ENCODE measurements at places on chromosomes 11 and 22.

GRCh38 chr11:57288771-57289579 lies 35.8 kb downstream of the TNKS1BP1 start:
- DNase-seq: no peak

DNA sequence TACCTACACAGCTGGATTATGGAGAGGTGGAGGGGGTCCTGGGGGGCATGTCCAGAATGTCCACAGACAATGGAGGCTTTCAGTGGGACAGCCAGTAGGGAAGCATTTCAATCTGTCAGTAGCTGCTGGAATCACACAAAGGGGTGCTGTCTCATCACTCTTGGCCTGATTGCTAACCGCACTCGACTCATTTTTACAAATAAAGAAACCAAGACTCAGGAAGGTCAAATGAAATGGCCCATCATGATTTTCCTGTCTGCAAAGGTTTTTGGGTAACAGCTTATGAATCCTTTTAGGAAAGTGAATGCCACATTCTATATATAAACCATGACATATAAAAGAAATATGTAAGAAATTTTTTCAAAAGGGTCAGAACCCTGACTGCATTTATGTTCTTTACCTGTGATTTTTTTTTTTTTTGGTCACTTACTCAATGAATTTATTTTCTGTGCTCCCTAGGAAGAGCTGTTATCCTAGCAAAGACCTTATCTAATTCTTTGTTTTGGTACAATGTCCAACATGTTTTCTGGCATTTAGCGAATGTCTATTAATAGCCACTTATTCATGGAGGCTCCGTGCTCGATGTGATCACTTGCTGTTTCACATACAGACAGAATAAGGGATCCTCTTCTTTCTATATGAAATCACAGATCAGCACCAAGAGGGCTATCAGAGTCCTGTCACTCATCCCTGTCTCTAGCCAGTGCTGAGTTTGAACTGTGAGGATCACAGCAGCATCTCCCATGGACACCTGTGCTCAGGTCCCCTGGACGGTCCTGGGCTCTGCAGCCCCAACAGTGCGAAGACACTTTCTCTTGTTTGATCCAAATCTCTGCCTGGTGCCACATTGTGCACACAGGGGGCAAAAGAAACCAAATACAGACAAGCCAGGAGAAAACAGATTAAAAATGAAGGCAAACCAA lies 979.7 kb downstream of the NTM start:
- DNase-seq: no peak

DNA sequence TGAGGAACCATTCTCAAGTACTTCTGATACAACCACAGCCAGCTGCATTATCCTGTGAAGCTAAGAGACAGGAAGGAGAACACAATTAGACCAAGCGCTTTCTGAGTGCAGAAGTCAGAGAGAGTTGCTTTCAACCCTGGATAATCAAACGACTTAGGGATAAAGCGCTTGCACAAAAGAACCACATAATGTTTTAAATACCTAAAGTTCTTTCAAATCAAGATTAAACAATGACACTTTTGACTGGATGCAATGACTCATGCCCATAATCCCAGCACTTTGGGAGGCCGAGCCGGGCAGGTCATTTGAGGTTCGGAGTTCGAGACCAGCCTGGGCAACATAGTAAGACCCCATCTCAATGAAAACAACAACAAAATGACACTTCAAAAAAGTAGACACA lies 145.1 kb downstream of the SWAP70 start:
- peak; percentile 45 for DNase-seq

- DNase-seq: no peak
Observed at GRCh38 chr11:839280-839623, 3.1 kb downstream of the POLR2L start.

DNA sequence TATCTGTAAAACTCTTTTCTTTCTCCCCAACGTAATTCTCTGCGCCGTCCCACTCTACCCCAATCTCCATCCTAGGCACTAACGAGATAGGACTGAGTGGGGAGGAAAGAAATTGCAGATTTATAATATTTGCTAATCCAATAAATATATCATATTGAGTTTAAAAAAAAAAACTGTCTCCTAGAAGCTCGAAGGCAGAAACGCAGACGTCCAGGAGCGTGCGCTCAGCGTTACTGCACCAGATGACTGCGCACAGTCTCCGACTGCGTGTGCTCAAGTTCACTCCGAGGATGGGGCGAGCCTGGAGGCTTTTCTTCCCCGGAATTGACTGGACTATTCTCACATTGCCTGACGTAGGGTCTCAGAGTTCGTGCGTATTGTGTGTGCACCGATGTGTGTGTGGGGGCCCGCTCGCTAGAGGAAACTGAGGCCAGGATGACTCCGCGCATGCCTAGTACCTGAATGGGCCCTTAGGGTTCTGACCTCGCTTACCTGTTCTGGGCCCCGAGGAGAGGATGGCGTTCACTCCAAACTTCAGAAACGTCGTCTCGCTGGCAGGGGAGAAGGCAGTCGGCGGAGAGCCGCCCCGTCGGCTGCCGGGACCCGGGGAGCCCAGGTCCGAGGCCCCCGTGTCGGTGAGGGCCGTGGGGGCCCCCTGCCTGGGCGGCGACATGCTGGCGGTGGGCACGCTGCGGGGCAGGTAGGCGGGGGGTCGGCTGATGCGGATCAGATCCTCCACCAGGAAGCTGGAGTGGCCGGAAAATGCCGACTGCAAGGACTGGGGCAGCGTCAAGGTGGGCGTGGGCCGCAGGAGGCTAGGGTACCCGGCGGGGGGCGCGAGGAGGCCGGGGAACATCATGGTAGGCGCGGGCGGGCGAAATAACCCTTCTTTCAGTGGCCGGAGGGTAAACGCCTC lies 551 bp downstream of the DBX1 start:
- no peak for DNase-seq

DNA sequence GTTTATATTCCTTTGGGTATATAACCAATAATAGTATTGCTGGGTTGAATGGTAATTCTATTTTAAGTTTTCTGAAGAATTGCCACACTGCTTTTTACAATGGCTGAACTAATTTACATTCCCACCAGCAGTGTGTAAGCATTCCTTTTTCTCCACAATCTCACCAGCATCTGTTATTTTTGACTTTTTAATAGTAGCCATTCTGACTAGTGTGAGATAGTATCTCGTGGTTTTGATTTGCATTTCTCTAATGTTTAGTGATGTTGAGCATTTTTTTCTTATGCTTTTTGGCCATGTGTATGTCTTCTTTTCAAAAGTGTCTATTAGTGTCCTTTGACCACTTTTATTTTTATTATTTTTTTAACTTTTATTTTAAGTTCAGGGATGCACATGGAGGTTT lies 275.3 kb downstream of the METTL15 start:
- DNase-seq: no peak
